AG04449 (cell line): ENCODE measurements at places on chromosomes 2 and 18.

GRCh38 chr2:83022631-83023210, 1436.4 kb downstream of the SUCLG1 start:
- no peak for DNase-seq

GRCh38 chr18:64115881-64116280, 33.0 kb downstream of the LINC00305 start:
- DNase-seq = no peak

DNA sequence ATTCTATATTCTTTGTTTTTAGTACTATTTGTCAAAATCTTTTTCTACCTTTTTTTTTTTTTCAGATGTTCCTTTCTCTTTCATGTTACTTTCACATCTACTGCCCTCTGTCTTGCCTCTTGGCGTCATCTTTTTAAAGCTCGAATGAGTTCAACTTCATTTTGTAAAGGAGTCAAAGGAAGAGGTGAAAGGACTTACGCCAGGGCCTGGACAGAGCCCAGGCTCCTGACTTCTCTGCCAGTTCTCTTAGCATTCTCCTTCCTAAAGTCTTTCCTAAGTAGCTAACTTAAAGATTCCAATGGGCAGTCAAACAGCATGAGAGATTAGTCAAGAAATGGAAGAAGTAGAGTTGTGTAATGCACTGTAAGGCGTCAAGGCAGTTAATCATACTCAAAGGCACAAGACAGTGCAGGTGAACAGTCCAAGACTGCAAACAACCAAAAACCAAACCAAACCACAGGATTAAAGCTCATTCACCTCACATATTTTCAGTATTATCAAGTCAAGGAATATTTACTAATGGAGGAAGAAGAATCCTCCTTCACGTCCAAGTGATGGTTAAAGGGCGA, 301.7 kb downstream of the TCF4 start:
- no peak for DNase-seq

DNA sequence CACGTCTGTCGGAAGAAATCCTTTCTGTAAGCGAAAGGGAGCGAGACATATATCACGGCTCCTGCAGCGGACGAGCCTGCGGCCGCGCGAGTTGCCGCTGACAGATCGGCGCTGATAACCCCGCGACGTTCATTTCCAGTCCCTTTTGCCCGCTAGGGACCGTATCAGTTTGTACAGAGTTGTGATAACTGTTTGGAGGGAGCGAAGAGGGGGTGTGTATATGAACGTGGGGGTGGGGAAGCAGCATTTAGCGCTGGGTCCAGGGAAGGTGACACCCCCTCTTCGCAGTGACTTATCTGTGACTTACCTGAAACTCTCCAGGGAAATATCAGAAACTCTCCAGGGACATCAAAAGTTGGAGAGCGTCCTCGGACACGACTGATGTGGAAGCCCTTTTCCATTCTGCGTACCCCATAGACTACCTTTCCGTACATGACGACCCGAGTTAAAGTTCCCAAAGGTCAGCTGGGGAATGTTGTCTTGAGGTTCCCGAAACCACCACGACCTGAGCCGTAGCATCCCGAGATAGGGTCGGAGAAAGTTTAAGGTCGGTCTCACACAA, 948 bp upstream of the GATA6 start:
- DNase-seq = no peak

GRCh38 chr2:60544062-60544461, 9.4 kb downstream of the BCL11A start:
- no peak for DNase-seq

- DNase-seq = peak; percentile 94
These were observed 43.4 kb upstream of the HAAO start for GRCh38 chr2:42835577-42836371.

GRCh38 chr2:144412709-144413108, 107.2 kb downstream of the ZEB2 start:
- DNase-seq = no peak

DNA sequence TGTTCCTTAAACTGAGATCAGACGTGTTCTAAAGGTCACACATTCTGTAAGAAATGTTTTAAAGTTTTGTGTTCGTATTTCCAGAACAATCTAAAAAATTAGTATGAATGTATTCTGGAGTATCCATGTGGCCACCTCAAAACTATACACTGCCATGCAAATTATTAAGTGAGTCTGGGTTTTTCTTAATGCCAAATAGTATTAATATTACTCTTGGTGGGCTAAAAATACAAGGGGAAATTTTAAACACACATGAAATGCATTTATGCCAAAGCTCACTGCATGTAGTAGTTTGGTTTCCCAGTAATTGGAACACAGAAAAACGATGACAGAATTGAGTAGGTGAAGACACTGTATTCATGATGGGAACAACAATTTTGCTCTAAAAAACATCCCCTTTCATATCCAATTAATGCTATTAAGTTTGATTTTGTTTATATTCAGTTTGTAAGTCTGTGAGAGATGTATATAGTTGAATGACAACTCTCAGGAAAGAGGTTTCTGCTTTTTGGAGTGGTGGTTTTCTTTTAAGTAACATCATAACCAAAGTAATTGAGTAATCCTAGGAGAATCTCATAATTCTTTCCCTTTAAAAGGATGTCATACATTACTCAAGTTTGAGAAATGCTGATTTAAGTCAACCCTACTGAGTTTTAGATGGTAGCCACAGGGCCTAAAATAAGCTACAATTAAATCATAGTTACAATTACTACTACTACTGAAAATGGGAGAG, 75.7 kb upstream of the CDCA7 start:
- DNase-seq = no peak

DNA sequence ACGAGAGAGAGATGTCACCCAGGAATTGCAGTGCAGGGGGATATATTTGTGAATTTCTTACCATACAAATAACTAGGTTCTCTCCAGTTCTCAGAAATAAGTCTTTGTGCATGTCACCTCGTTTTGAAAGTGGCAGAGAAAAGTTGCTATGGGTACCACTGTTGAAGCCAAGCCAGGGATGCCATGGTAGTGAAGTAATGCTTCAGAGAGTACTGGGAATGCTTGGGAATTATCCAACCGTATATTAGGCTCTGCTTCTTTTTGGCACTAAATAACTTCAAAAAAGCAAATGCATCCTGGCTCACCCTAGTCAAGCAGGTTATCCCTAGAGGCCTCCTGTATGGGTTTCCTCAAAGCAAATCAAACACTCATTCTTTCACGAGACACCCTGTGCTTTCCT, 50.7 kb upstream of the DDX18 start:
- no peak for DNase-seq

DNA sequence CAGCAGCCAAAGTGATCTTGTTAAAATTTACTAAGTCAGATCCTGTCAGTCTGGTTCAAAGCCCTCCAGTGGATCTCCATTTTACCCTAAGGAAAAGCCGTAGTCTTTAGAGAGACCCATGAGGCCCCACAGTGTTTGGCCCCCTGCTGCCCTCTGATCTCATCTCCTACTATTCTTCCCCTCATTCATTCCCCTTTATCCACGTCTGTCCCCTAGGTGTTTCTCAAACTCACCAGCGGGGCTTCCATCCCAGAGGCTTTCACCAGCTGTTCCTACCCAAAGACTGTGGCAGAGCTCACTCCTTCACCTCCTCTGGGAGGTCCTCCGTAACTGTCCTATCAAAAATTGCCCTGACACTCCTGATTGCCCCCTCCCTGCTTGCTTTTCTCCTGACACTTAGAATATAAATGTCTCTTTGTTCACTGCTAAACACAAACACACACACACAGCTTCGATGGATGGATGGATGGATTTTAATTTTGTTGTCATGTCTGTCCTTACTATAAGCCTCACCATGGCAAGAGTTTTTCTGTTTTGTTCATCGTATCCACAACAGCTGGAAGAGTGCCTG, 26.1 kb downstream of the LIMS1 start:
- DNase-seq = no peak

DNA sequence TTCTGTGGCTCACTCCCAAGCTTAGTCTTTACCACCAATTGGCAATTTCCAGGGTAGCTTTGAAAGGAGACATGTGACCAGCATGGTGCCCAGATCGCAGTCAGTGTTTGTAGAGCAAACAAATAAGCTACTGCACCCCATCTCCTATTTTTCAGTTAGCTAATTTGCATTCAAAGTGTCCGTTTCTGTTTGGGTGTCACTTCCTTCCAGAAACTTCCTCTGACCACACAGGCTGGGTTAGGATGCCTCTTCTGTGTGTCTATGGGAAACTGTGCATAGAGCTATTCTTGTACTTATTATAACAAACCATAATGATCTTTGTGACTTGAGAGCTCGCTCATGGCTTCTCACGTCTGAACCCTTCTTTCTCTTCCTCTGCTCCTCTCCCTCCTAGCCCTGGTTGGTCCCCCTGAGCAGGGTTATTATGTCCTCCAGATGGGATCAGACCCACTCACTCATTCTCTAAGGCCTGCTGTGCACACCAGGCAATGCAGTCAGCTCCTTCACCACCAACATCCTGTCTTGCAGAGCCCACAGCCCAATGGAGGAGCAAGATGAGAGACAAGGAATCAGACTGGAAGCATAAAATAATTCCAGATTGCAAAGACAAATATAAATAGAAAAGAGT, 101.2 kb upstream of the ALK start:
- DNase-seq = no peak

- no peak for DNase-seq
These were observed 994.0 kb downstream of the TSN start for GRCh38 chr2:122749405-122749804.

- DNase-seq = no peak
These were observed 49.6 kb downstream of the ODC1 start for GRCh38 chr2:10398496-10398895.

- no peak for DNase-seq
These were observed 519.9 kb upstream of the TNP1 start for GRCh38 chr2:217379807-217380206.

GRCh38 chr18:25225151-25225550, 126.8 kb downstream of the ZNF521 start:
- no peak for DNase-seq

DNA sequence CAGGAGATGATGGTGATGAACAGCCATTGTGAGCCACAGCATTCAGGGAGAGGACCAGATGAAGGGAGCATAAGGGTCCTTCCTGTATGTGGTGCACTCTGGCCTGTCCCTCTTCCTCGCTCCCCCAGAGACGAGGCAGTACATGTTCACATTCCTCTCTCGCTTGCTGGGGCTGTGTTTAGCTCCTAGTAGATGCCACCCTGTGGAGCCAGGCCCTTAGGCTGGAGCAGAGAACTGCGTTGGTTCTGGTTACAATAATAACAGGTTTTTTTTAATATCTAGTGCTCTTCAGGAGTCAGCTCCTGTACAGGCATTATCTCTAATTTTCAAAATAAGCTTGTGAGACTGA, 171.1 kb upstream of the MYT1L start:
- DNase-seq = no peak

GRCh38 chr2:52956766-52957165, 810.8 kb upstream of the CHAC2 start:
- DNase-seq = no peak

GRCh38 chr2:30237966-30238800, 6.8 kb downstream of the LBH start:
- no peak for DNase-seq

GRCh38 chr2:156947261-156947660, 310.2 kb upstream of the GALNT5 start:
- no peak for DNase-seq

DNA sequence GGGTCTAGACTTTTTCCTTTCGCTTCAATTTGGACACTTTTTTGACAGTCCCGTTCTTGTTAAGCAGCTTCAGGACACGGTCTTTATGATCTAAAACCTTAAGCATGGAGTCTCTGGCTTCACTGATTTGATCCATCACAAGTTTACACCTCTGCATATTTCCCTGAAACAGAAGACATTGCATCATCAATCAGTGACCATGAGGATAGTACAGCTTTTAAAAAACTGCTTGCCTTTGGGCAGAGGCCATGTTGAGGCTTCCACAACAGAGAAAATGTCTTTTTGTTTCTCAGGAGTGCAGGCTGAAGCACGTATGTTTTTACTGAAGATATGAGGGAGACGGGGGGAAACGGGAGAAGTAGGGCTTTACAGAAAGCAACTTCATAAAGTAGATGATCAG, 56.2 kb upstream of the AMMECR1L start:
- no peak for DNase-seq

DNA sequence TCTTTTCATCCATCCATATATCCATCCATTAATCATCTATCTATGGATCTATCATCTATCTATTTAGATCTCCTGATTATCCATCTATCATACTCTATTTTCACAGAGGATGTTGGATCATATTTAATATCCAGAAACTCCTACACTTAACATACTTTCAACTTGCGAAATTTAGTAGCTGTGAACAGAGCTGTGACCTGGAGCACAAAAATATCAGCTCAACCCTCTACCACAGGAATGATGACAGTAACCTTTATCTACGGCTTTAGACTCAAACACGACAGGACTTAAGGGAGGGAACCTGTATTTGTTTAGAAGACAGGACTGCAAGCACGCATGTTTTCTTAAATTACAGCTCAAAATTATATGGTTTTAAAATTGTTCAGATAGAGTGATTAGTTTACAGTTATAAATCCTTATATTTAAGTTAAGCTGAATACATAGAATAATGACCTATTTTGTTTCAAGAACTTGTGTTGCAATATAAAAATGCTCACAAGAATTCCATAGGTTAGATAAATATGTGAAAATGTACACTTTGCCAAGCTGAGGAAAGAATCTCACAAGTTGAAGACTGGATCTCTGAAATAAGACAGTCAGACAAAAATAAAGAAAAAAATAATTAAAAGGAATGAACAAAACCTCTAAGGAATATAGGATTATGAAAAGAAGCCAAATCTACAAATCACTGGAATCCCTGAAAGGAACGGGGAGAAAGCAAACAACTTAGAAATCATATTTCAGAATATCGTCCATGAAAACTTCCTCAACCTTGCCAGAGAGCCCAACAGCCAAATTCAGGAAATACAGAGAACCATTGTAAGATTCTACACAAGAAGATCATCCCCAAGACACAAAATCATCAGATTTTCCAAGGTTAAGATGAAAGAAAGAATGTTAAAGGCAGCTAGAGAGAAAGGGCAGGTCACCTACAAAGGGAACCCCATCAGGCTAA, 142.0 kb downstream of the COL6A3 start:
- no peak for DNase-seq

DNA sequence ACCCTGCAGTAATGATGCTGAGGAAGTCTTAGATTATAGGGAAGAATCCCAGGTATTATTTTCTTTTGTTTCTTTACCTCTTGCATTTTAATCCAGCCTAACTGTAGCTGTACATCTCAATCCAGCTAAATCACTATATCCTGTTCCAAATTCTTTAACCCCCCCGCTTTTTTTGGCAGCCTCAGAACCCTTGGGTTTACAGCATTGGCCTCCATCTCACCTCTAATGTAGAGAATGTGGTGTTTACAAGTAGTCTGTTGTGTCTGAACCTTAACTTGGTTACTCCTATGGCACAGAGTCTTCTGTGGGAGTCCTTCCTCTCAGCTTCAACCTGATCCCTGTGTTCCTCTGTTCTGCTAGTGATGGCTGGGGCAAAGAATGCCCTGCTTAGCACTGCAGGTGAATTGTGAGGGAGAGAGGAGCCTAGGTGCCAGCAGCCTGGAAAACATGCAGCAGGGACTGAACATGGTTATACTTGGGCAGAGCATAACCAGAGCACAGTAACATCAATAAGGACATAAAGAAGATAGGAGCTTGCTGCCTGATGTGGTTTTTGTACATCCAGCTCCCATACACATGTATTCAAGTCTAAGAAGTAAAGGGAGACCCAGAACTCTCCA, 130.2 kb downstream of the FAM124B start:
- no peak for DNase-seq

- DNase-seq = no peak
These were observed 230.1 kb downstream of the DYM start for GRCh38 chr18:49230326-49230725.
